MCF 10A (cell line): ENCODE measurements at places on chromosomes 2 and 18. TPM values are rescaled to one million over a fixed set of nuclear protein-coding genes. Genes with fewer than 3 reads are reported as not detected.

Gene CABLES1
- 3.2 and 3.7 TPM in 2 replicates for total RNA-seq

Gene ATP6V1C2
- 0.19 and 0.47 TPM in 2 replicates for total RNA-seq

GRCh38 chr2:3584076-3584475 is 9.0 kb downstream of the RPS7 start:
- no peak for DNase-seq

- no peak for DNase-seq
Measured at GRCh38 chr2:64651590-64651989, 2.1 kb downstream of the SERTAD2 start.

Gene RNF181
- 125 and 215 TPM in 2 replicates for total RNA-seq

GRCh38 chr2:8298783-8299182 is 383.1 kb upstream of the ID2 start:
- no peak for DNase-seq

GRCh38 chr18:79974025-79974654 is 9.7 kb downstream of the HSBP1L1 start:
- DNase-seq: no peak

Gene L3MBTL4
- not detected in 2 replicates for total RNA-seq

Gene BOLL
- total RNA-seq: not detected in 2 replicates

- DNase-seq: no peak
Measured at GRCh38 chr2:21229302-21229701, 105.5 kb downstream of the TDRD15 start.

Gene C2orf92
- 5.3 and 7.6 TPM in 2 replicates for total RNA-seq

DNA sequence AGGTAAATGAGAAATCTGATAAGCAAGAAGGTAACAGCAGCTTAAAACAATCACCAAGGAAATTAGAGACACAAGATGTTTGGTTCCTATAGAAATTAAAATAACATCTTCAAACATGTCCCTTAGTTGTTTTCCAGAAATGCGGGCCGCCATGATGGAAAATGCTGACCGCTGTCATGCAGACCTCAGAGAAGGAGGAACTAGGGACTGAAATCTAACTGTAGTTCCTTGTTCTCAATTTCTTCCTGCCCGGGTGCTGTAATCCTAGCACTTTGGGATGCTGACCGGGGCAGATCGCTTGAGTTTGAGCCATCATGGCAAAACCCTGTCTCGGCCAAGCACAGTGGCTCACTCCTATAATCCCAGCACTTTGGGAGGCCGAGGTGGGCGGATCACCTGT is 51.1 kb downstream of the TEX51 start:
- no peak for DNase-seq

Gene HAAO
- not detected in 2 replicates for total RNA-seq

GRCh38 chr18:13280070-13280795 is 61.7 kb downstream of the LDLRAD4 start:
- no peak for DNase-seq

GRCh38 chr2:13574831-13575230 is 858.1 kb downstream of the TRIB2 start:
- DNase-seq: no peak

Gene ARHGAP28
- total RNA-seq: 1.9 and 3.0 TPM in 2 replicates

DNA sequence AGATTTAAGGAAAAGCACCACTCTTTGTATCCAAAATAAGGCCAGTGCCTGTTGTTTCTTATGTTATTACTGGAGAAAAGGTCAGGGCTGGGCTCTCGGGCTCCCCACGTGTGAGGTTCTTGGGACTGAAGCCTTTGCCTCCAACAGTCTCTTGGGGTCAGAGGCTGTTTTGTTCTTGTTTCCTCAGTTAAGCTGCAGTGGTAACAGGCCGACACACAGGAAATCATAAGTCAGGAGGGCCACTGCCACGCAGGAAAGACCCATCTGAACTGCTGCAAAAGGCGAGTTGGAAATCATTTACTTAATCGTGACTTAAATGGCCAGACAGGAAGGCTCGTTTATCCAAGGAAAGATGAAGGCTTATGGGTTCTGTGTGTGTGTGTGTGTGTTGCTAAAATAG is 30.3 kb upstream of the IL37 start:
- no peak for DNase-seq

DNA sequence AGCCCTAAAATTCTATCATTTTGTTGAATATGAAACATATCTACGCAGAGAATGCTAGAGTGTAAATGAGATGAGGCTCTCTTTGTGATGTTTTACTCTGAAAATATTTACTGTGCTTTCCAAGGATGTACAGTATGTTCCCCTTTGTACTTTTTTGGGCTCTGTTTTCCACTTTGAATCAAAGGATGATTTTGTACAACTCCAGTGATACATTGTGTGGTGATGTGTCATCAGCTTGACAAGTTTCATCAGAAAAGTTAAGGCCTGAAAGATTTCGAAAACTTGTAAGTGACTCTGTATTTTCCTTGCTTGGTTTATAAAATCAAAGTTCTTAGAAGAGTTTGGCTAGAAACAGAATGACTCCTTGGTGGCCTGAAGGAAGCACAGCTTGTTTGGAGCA is 206.3 kb downstream of the LTBP1 start:
- peak; percentile 81 for DNase-seq

Gene HOXD1
- total RNA-seq: not detected in 2 replicates

Gene FAM117B
- total RNA-seq: 2.4 and 2.5 TPM in 2 replicates
